ENCODE measurements at places on chromosomes 5 and 9.

- DNase-seq = no peak
Measured at GRCh38 chr5:1315018-1315708, 20.3 kb upstream of the TERT start.

- DNase-seq = no peak
Measured at GRCh38 chr5:9712911-9713310, 82.8 kb upstream of the TAS2R1 start.

DNA sequence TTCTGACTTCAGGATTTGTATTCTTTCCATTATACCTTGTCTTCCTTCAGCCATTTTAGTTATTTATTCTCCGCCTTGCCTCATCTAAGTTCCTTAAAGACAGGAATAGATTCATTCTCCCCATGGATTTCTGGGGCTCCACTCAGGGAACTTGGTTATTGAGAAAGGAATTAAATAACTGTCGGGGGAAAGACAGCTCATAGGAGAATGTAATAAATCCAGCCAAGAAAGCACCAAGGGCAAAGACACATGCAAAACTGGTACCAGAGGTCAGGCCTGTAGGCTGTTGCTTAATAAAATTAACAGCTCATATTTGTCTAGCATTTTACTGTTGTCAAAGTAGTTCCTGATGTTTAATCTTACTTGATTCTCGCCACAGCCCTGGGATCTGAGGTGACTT is 357.2 kb downstream of the TMEM38B start:
- no peak for DNase-seq

- no peak for DNase-seq
Measured at GRCh38 chr5:114223866-114224265, 138.0 kb upstream of the KCNN2 start.

- no peak for DNase-seq
Measured at GRCh38 chr5:96816991-96817390, 9.2 kb upstream of the ERAP1 start.

GRCh38 chr9:89841456-89841855 is 236.6 kb downstream of the GADD45G start:
- no peak for DNase-seq

GRCh38 chr5:138654281-138654867 is 79.2 kb upstream of the HSPA9 start:
- DNase-seq = no peak

DNA sequence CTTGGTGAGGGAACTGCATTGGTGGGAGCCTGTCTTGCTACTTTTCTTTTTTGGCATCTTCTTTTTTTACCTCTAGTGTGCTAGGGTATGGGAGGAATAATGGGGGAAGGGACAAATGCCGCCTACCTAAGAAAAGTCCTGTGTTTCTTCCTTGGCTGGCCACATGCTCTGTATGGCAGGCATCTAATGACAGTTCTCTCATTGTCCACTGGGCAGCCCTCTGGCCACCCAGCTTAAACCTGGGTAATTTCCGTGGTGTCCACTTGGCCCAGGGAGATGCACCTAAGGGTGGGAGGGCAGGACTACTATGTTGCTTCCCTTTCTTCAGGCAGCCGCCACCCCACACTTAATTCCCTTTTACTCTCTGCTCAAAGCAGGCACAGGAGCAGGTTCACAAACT is 173.1 kb downstream of the YTHDC2 start:
- DNase-seq = no peak

- DNase-seq = no peak
Measured at GRCh38 chr5:38719916-38720315, 125.9 kb upstream of the OSMR start.

DNA sequence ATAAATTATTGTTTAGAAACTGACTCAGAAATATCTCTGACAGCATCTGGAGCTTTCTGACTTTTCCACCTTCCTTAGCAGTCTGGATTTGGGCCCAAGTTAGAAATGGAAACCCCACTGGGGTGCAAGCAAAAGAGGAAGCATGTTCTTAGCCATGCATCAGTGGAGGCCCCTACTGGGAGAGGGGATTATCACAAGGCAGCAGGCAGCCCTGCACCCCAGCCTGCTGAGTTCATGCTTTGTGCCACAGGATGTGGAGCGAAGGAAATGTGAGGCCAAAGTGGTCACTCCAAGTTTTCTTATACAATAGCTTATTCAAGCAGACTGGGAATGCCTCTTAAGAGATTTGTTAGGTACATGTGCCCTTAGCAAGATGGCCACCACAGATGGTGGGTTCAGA is 146.5 kb upstream of the TLX3 start:
- no peak for DNase-seq

GRCh38 chr9:81758123-81758797 is 68.9 kb upstream of the TLE1 start:
- no peak for DNase-seq

DNA sequence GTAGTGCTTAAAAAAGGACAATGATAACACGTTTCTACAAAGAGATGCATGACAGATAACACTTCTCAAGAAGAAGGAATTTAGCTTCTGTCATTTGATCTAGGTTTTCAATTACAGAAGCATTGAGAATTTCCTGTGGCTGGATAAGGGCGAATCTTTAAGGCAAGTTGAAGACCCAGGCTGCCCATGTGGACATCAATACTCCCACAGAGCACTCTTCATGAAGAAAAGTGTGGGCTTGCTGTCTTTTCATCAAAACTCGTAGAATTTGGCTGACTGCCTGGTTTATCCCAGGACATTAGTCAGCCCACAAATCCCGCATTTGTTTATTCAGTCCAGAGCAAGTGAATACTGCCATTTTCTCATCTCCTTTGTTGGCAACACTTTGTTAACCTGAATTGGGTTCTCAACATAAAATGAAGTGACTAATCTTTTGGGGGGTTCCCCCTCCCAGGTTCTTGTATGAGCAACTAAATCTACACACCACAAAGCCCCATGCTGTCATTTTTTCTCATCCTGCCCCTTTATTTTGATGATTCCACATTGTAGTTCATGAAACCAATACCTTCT is 43.4 kb upstream of the CDKN2B start:
- no peak for DNase-seq

- no peak for DNase-seq
Measured at GRCh38 chr9:111957856-111958631, 61.4 kb downstream of the UGCG start.

DNA sequence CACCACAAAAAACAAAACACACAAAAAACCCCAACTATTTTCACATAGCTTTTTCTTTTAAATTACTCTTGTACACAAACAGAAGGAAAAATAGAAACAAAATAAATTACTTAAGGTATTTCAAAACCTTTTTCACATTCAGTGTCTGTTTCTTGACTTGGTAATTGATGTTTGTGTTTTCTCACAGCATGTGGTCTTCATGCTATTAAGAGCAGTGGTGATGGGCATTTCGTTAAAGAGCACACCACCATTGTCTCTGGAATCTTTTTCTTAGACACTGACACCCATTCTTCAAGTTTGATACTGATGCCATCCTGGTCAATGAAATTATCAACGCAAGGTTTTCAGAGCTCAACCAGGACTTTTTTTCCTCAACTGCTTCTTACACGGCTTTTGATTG is 63.8 kb downstream of the SLC28A3 start:
- DNase-seq = no peak

DNA sequence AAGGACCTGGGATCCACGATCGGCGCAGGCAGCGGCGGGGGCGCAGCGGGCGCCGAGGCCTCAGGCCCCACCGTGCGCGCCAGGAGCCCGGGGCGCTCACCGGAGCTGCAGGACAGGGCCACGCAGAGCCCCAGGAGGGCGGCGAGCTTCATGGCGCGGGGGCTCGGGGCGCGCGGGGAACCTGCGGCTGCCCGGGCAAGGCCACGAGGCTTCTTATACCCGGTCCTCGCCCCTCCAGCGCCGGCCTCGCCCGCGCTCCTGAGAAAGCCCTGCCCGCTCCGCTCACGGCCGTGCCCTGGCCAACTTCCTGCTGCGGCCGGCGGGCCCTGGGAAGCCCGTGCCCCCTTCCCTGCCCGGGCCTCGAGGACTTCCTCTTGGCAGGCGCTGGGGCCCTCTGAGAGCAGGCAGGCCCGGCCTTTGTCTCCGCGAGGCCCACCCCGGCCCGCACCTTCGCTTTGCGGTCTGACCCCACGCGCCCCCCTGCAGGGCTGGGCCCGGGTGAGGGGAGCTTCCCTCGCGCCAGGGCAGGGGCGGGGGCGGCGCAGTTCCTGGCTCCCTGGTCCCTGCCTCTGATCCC is at the start of gene SCGB3A1:
Gene SCGB3A1, minus strand, starts transcription at position 189 of the 577 bp plus-strand sequence. Its CDS starts 37 bp downstream, at position 152.
- no peak for DNase-seq

DNA sequence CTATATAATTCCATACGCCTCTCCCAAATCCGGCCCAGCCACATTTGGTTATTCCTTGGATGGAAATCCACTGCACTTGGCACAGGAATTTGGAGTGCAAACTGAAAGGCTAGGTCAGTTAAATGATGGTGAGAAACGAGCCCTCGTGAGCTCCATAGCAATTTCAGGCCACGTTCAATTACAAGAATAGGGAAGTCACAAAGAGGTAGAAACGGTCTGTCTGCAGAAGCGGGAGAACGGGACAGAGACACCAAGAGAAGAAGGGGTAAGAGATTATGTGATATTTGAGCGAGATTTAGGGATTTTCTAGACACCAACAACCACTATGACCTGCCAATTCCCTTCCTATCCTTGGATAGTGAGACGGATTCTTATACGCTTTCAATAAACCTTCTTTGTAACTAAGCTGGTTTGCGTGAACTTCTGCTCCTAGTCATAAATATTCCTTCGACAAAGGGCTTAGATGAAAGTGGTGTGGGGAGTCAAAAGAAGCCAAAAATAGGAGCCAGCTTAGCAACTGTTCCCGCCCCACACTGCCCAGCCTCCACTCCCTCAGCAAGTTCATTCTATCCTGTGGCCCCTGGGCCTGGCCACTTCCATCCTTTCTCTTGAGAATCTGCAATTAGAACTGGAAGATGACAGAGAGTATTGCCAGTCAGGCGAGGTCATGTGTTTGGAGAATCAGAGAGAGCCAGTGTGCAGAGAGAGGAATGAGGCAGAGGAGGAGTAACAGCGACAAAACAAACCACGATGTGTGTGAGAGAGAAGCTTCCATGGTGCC is 118.4 kb downstream of the ZNF608 start:
- no peak for DNase-seq

- DNase-seq = no peak
Measured at GRCh38 chr9:13088720-13089427, 190.6 kb downstream of the MPDZ start.

- DNase-seq = no peak
Measured at GRCh38 chr9:128024761-128025308, 42.3 kb downstream of the NAIF1 start.

DNA sequence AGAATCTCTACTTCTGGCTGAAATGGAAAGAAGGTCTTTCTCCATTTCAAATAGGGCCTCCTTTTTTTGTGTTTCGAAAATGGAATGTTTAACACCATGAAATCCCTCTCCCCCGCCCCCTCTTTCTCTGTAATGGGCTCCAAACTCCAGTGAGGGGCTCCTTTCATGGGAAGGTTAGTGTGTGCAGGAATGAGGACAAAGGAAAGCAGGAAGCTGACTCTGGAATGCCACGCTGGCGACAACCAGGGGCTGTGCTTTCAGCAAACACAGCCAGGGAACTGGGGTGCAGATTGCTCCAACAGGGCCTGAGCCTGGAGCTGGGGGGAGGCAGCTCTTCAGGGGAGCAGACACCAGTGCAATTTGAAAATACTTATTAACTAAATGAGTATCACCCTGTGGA is 82.8 kb downstream of the CRB2 start:
- DNase-seq = no peak

DNA sequence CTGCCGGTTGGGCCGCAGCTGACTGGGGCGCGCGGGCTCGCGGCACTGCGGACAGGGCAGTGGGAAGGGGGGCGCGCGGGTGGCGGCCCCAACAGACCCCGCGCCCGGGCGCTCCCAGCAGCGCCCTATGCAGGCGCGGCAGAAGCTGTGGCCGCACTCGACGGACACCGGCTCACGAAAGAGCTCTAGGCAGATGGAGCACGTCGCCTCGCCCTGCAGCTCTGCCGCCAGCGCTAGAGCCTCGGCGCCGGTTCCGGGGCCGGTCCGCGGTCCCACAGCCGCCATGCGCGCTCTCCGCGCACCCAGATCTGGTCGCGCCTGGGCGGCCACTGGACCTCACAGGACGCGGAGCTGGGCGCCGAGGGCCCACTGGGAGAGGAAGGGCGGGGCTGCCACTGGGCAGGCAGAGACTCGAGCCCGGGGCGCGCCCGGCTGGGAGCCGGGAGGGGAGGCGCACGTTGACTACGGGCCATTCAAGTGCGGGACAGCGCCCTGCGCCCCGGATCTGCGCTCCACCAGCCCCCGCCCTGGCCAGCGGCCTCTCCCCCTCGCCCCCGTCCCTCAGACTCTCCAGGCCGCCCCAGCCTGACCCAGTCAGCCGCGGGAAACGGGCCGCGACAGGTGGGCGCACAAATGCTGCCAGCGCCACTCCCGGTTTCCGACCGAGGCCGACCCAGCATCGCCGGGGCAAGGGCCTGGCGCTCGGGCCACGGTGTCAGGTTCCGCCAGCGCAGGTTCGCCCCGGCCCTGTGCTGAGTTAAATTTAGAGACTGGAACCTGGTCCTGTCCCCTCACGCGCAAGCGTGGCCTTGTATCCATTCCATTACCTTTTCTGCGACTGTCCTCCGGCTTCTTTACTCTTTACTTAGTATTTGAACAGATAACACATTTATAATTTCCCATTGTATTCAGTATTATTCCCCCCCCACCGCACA is at the start of gene TRIM7:
Gene TRIM7, minus strand, starts transcription at position 371 of the 935 bp plus-strand sequence. Its CDS starts 86 bp downstream, at position 285.
- DNase-seq = no peak

DNA sequence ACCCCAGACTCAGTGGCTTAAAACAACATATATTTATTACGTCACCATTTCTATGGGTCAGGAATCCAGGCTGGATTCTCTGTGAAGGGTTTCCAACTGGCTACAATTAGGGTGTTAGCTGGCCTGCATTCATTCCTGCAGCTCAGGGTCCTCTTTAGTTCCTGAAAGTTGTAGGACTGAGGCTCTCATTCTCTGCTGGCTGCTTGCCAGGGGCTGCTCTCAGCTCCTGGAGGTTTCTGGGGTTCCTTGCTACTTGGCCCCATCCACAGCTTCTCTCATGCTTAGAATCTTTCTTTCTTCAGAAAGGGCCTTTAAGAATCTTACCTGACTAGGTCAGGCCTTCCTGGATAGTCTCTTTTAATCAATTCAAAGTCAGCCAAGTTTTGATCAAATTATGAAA is 424.6 kb downstream of the GADD45G start:
- no peak for DNase-seq

DNA sequence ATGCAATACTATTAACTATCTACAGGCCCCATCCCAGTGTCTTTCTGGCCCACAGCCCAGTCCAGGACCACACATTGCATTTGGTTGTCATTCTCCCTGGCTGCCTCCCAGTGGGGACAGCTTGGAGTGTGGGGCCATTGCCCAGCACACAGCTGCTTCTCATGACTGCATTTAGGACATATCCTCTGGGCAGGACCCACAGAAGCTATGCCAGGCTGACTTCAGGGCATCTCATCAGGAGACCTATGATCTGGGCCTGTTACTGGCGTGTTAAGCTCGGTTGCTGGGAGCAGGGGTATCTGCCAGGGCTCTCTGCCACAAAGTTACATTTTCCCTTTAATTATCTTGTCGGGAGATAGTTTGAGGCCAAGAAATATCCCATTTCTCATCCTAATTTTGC is 32.1 kb upstream of the CLPTM1L start:
- no peak for DNase-seq

Data from activated gamma-delta T cell (primary cell).